ENCODE measurements at places on chromosomes 5 and 9.

DNA sequence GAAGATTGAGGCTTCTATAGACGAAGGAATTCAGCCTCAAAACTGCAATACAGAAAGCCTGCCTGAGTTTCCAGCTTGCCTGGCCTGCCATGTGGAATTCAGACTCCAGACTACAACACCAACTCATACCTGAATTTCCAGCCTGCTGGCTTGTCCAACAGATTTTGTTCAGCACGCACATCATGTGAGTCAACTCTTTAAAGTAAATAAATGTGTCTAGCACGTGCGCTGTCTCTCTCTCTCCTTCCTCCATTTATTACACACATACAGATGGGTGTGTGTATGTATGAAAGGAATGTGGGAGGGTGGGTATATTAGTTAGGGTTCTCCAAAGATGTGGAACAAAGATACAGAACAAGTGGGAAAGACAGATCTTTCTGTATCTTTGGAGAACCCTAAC lies 82.4 kb upstream of the TAS2R1 start:
- DNase-seq: no peak

DNA sequence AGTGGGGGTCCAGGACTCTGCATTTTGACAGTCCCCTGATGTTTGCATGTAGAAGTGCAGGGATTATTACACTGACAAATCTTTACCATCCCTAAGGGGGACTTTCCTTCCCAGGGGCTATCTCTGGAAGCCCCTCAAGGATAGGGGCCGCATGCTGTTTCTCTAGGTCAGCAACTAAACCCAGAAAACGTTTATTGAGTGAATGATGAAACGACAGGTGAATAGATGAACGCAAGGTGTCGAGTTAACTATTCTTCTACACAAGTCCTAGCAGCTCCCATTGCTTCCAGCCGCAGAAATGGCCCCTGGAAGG lies 281 bp upstream of the HSD17B4 start:
- no peak for DNase-seq

DNA sequence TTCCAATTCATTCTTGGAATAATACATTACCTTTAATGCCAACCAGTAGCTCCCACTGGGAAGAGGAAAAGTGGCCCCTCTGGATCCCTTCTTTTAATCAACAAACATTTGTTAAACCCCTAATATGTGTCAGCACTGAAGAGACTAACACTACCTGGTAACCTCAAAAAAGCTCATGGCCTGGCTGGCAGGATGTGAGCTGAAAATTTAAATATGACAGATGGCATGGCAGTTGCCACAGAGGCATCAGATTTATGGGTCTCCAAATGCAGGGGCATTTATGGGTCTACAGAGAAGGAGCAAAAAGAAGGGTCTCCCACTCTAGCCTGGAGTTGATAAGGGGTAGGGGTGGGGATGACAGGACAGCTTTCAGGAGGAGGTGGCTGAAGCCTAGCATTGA lies 12.5 kb downstream of the DNAH5 start:
- no peak for DNase-seq

DNA sequence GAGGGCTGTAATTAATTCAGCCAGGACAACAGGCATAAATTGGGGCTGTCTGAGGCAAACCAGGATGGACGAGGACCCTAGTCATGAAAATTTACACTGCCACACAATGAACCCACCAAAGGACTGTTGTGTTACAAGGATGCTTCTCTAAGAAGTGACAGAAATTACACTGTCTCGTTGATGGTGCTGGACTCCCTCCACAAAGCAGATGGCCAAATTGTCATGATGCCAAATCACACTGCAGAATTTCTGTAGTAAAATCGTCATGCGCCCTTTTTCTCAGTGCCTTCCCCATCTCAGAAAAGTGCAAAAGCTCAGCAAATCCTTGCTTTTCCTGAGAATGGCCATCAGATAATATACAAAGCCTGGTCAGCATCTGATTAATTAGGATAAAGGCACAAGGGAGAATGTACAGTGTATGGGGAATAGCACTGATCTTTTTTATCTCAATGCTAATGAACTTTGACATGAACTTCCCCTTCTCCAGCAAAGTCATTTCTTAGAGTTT lies 545.8 kb downstream of the CSNK1G3 start:
- DNase-seq: no peak

GRCh38 chr9:129023908-129024233 lies 4.3 kb downstream of the SH3GLB2 start:
- DNase-seq: peak; percentile 56

DNA sequence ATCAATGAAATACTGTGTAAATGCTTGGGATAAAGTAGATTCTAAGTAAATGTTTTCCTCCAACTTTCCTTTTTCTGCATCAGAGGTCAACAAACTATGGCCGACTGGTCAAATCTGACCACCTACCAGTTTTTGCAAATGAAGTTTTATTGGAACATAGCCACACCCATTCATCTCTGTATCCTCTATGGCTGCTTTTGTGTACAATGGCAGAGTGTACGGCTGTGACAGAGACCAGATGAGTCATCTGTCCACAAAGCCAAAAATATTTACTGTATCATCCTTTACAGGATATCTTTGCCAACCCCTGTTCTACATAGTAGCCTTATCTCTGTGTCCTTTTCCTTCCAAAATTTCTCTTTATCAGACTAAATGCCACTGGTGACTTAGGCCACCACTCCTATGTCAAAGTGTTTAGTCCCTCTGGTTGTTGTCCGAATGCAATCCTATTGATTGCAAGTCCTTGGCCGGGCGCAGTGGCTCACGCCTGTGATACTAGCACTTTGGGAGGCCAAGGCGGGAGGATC lies 218.4 kb upstream of the KLF4 start:
- peak; percentile 33 for DNase-seq

GRCh38 chr9:123722378-123722777 lies 207.5 kb downstream of the DENND1A start:
- no peak for DNase-seq

GRCh38 chr9:81427870-81428269 lies 261.5 kb downstream of the TLE1 start:
- no peak for DNase-seq

GRCh38 chr9:101893661-101894646 lies 155.5 kb upstream of the GRIN3A start:
- no peak for DNase-seq

- no peak for DNase-seq
Measured at GRCh38 chr5:10733426-10733825, 27.6 kb downstream of the DAP start.

DNA sequence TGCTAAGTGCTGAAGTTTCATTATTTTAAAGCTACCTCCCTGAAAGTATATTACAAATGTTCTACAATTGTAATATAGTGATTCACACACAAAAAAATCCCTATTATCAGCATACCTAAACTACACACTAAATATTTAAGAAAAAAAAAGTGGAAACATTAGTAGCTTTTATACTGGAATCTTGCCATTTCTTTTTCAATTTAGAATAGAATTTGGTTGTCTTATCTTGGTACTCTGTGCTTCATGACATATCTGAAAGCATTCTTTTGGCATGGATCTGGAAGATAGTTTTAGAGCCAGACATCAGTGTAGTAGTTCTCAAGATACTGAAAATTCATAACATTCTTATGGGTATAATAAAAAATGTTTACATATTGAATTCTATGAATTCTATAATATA lies 35.0 kb downstream of the SLC1A3 start:
- DNase-seq: no peak

GRCh38 chr5:33810491-33811120 lies 81.2 kb downstream of the ADAMTS12 start:
- DNase-seq: no peak

- DNase-seq: no peak
Measured at GRCh38 chr5:80860924-80861613, 99.1 kb upstream of the RASGRF2 start.

GRCh38 chr5:166561759-166562158 lies 1729.7 kb upstream of the WWC1 start:
- DNase-seq: no peak

- no peak for DNase-seq
Measured at GRCh38 chr9:24413651-24414050, 132.0 kb downstream of the IZUMO3 start.

- DNase-seq: no peak
Measured at GRCh38 chr5:172098046-172098445, 90.0 kb downstream of the STK10 start.

- DNase-seq: no peak
Measured at GRCh38 chr9:111484572-111484894, 350 bp upstream of the ECPAS start.

GRCh38 chr5:138139781-138140090 lies 508 bp upstream of the NME5 start:
- DNase-seq: no peak

DNA sequence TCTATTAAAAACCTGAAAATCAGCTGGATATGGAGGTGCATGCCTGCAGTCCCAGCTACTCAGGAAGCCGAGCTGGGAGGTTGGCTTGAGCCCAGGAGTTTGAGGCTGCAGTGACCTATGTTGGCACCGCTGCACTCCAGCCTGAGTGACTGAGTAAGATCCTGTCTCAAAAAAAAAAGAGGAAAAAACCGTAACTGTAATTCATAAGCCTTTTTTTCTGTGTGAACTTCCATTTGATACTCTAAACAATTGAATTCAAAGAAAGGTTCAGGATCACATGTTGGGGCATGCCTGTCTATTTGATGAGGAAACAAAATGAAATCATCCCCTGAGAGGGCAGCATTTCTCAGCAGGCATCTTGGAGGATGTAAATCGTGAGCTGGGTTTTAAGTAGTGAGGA lies 38.8 kb downstream of the ITGA2 start:
- DNase-seq: no peak

DNA sequence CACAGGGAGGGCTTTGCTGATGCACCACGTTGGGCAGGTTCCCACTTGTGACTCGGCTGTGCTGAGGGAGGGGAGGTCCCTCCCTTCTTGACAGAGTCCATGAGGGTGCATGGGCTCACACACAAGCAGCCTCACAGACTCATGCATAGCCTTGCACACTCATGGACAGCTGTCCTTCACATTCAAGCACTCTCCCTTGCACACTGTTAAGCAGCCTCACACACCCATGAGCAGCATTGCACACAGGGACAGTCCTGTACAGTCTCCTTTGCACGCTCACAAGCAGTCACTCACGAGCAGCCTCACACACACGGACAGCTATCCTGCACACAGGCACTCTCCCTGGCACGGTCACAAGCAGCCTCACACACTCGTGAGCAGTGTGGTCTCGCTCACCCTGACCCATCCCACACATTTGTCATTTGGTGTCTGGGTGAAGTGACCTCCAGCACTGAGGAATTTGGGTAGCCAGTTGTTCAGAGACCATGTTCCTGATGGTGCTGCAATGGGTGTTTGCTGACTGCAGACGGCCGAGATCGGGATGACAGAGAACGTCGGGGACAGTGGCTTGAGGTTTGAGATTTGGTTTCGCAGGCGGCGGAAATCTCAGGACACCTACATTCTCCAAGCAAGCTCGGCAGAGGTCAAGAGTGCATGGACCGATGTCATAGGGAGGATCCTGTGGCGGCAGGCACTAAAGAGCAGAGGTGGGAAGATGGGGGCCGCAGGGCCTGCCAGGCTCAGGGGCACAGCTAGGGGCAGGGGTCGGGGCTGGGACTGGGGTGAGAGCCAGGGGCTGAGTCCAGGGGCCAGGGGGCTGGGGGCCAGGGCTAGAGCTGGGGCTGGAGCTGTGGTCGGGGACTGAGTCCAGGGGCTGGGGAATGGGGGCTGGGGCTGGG lies 17.7 kb upstream of the LRRC14B start:
- DNase-seq: no peak

GRCh38 chr5:138408023-138408422 lies 30.8 kb upstream of the REEP2 start:
- DNase-seq: no peak

DNA sequence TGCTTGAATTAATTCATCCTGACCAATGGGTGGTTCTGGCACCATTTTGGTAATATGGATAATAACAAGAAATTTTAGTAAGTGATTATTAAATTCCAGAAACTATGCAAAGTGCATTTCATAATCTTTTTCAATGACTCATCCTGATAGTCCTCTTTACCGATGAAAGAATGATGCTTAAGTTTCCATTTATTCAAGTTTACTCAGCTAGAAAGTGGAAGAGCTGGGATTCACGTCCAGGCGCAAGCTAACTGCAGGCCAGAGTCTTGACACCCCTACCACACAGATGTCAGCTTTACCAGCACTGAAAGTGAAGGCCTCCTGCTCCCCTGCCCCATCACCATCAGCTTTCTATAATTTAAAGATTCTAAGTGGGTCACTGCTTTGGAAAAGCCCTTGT lies 493.5 kb upstream of the WWC1 start:
- no peak for DNase-seq

DNA sequence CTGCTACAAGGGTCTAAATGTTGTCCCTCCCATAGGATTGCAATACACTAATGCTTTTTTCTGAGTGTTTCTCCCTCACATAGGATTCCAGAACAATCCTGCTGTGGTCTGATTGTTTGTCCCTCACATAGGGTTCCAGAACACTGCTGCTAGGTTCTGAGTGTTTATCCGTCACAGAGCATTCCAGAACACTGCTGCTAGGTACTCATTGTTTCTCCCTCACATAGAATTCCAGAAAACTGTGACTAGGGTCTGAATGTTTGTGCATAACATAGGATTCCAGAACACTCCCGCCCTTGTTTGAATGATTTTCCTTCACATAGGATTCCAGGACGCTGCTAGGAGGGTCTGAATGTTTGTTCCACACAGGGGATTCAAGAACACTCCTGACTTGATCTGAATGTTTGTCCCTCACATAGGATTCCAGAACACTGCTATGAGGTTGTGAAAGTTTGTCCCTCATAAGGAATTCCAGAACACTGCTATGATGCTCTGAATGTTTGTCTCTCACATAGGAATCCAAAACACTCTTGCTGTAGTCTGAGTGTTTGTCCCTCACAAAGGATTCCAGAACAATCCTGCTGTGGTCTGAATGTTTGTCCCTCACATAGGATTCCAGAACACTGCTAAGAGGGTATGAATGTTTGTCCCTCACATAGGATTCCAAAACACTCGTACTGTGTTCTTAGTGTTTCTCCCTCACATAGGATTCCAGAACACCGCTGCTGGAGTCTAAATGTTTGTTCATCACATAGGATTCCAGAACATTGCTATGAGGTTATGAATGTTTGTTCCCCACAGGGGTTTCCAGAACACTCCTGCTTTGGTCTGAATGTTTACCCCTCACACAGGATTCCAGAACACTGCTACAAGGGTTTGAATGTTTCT lies 213.5 kb downstream of the FOXD4L6 start:
- DNase-seq: no peak

DNA sequence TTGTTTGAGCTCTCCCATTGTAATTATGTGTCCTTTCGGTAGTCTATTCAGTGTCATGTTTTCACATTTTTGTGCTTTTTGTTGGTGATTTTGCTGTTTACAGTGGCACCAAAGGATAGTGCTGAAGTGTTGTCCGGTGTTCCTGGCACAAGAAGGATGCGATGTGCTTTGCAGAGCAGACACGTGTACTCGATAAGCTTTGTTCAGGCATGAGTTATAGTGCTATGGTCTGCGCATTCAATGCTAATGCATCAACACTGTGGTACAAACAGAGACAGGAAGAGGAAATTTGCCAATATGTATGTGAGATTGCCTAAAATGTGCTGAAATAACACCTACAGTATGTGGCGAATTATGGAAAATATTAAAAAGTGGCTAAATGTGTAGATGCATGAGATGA lies 913.4 kb upstream of the ACO1 start:
- DNase-seq: no peak

- DNase-seq: no peak
Measured at GRCh38 chr9:129480745-129481144, 140.2 kb downstream of the C9orf50 start.

- DNase-seq: no peak
Measured at GRCh38 chr5:38329132-38329715, 70.9 kb downstream of the EGFLAM start.

GRCh38 chr9:78261403-78262001 lies 25.6 kb downstream of the CEP78 start:
- DNase-seq: peak; percentile 59
